ELR (cell line): ENCODE measurements at places on chromosomes 3 and 15.

GRCh38 chr3:153146191-153147053 lies 15.6 kb upstream of the RAP2B start:
- no peak for DNase-seq

GRCh38 chr3:23991306-23991682 lies 46.2 kb downstream of the NR1D2 start:
- DNase-seq = no peak

GRCh38 chr15:64209680-64210334 lies 47.0 kb upstream of the PPIB start:
- DNase-seq = peak; percentile 68

- DNase-seq = no peak
Measured at GRCh38 chr3:37982331-37982730, 8.3 kb upstream of the VILL start.

DNA sequence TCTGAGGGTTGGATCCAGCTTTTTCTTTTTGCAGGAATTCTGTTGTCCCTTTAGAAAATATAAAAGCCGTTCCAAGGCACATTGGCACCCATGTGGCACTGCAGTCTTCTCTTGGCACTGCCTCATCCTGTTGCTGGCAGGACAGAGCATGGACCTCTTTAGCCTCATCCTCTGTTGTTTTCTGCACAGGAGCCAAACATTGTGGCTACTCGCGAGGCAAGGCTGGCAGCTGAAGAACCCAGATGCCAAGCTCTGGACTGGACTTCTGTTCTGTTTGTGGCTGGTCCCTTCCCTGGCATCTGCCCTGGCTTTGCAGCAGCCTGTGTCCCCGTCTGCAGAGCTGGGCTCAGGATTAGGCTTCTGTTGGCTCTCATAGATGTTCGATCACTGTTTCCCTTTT lies 224.7 kb upstream of the TBC1D5 start:
- DNase-seq = no peak

DNA sequence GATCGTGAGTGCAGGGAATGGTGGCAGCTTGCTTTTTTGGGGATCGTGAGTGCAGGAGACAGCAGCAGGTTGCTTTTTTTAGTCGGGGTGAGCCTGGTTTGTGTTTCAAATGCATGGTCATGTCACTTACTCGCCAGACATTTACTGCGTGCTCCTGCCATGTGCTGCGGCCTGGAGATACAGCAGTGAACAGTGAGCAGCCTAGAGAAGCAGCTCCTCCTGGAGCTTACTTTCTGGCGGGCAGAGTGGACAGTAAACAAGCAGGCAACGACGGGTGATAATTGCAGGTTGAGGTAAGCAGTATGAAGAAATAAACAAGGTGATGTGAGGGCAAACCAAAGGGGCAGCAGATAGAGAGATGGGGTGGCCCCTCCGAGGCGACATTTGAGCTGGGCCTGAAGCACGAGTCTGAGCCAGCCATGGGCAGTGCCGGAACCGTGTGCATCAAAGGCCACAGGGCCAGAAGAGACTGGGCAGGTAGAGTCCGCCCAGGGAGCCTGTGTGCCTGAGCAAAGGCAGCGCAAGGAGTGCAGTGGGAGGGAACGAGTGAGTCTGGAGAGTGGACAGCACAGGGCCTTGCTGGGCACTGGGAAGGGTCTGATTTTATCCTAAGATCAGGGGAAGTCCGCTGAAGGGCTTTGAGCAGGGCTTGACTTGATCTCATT lies 57.3 kb upstream of the RASA2 start:
- no peak for DNase-seq

- DNase-seq = no peak
Measured at GRCh38 chr3:180072786-180073185, 36.0 kb upstream of the PEX5L start.
